ENCODE measurements at places on chromosomes 4 and X.

DNA sequence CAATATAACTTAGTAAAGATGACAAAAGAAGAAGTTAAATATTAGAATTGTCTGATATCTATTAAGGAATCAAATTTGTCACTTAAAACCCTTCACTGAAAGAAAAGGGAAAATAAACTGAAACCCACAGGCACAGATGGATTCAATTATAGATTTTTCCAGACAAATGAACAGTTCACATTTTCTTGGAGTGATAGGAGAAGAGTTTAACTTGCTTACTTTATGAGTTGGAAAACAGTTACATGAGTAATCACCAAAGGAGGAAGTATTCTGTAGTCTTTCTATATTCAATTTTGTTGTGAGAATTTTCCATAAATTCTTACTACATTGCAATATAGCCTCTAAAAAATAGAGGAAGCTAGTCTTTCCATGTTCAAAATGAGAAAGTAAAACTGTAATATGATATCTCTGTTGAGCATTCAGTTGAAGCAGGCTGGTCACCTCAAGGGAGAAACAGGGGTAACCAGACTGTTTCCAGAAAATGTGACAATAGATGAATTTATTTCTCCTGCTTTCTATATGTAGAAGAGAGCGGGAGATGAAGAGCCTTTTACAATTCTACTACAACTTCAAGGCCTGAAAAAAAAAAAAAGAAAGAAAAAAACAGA is 330.3 kb upstream of the EPHA5 start:
- DNase-seq = no peak

DNA sequence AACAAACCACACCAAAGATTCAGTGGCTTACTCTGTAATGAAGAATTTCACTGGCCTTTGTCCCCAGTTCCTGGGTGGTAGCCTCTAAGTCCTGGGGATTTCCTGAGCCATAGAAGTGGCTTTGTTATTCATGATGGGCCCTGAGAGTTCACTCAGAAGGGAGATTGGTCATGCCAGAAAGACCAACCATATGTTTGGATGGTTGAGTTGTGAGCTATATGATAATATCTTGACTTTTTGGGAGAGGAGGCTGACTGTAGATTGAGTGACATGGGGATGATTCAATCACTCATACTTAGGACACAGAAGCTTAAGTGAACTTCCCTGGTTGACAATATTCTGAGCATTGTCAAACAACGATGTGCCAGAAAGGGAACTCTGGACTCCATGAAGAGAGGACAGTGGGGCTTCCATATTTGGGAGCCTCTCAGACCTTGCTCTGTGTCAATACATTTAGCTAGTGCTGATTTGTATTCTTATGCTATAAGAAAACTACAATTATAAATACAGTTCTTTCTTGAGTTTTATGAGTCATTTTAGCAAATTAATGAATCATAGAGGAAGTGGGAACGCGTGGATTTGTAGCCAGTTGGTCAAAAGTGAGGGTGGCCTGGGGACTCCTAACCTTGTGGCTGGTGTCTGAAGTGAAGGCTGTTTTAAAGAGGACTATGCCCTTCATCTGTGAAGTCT is 392.0 kb downstream of the GBA3 start:
- no peak for DNase-seq

DNA sequence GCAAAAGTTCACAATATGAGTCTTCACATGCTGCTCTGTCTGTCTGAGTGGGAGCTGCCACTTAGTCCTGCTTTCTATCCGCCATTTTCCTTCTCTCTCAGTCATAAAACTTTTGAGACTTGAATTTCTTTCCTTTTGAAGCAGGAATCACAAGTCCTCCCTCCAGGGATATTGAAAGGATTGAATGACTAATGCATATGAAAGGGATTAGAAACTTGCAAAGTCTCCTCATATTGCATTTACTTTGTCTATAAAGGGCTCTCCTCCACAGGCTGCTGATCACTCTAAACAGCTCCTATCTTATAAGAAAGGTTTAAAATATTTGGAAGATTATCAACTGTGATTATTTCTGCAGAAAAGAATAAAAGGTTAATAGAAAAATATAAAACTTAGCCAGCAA is 879.1 kb downstream of the ARAP2 start:
- DNase-seq = no peak

- no peak for DNase-seq
Measured at GRCh38 chr4:188611143-188611542, 471.9 kb downstream of the TRIML1 start.

- DNase-seq = no peak
Measured at GRCh38 chrX:151609222-151609621, 45.7 kb downstream of the PASD1 start.

Measured in HuH-7.5 (cell line).